Right lung (tissue), 10 donors: ENCODE measurements at places on chromosomes 16 and 17. TPM values are rescaled to one million over a fixed set of nuclear protein-coding genes. Genes with fewer than 3 reads are reported as not detected.

GRCh38 chr16:78742501-78743283 is 643.2 kb downstream of the WWOX start:
- no peak for DNase-seq

GRCh38 chr16:68784226-68784625 is 47.1 kb downstream of the CDH1 start:
- DNase-seq: no peak

- DNase-seq: no peak
Measured at GRCh38 chr16:82972331-82972919, 345.7 kb downstream of the CDH13 start.

- DNase-seq: peak; percentile 6
Measured at GRCh38 chr16:920051-920681, 50.6 kb downstream of the LMF1 start.

GRCh38 chr17:34365340-34365739 is 2.3 kb upstream of the CCL1 start:
- no peak for DNase-seq

GRCh38 chr16:75075688-75076268 is 40.8 kb downstream of the LDHD start:
- no peak for DNase-seq

GRCh38 chr17:15894913-15895658 is 49.8 kb upstream of the ADORA2B start:
- DNase-seq: no peak

DNA sequence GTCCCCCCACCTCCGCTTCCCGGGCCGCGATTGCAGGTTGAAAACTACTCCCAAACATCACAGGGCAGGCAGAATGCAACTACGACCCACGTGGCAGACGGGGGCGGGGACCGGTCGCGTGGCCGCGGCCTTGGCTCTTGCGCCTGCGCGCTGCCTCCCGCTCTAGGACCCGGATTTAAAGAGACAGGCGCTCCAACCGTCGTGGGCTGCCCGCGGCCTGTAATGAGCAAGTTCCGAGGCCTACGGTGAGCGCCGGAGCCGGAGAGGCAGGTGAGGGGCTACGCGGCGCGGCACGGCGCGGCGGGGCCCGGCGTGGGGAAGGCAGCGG is at the start of gene LIG3:
LIG3 (plus strand) TSS at position 160 of the 328 bp plus-strand sequence. CDS start 2,494 bp downstream, outside the sequence.
- DNase-seq: peak; percentile 93

DNA sequence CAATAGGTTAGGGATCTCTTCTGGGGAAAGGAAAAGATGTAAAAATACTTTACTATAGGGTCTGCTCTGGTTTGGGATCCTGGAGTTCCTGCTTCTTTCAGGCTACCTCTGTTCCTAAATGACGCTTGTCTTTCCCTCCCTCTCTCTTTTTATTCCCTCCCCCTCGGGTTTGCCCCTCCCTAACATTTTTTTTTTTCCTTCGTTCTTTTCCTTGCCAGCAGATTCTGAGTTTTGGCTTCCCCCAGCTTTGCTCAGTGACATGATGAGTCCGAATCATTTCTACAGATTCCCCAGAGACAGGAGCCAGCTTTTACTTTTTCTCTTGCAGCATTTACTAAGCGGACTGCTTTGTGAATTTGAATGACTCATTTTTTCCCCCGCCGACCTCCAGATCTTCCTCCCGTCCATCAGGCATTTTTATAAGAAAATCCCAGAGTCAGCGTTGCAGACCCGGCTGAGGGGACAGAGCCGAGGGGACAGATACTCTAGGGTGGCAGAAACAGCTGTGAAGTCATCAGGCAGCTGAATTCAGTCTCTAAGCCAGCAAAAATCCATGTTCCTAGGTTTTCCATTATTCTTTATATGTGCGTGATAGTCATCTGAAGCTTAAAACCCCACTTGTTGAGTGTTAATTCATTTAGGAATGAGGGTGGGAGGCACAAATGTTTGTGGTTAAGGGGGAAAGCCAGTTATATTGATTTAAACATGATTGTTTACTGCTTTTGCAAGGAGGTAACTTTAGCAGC is at the start of gene TMEM100:
TMEM100 (minus strand) TSS at position 123 of the 746 bp plus-strand sequence. CDS start 1,794 bp downstream, outside the sequence.
- no peak for DNase-seq

GRCh38 chr16:24652209-24652712 is 77.2 kb upstream of the TNRC6A start:
- DNase-seq: no peak

- no peak for DNase-seq
Measured at GRCh38 chr16:2308089-2308962, 32.2 kb downstream of the ABCA3 start.

DNA sequence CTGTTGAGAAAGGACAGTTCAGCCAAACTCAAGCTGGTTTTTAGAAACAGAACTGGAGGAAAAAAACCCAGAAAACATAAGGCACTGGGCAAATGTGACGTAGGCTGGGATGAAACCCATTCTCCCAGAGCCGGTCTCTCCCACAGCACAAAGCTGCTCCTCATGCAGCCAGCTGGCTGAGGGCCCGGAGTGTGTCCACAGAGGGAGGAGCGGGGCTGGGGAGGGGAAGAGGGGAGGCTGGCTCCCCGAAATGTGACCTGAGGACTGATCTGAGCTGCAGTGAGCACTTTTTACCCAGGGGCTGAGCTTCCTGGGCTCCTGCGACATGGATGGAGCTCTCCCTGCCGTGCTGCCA is 20.8 kb downstream of the FOXF1 start:
- DNase-seq: peak; percentile 85

GRCh38 chr16:28984619-28985135 is at the start of gene LAT:
LAT (plus strand) TSS chr16:28985052; CDS start chr16:28985418, 366 bp downstream.
- no peak for DNase-seq

GRCh38 chr17:57366177-57366557 is 109.8 kb downstream of the MSI2 start:
- DNase-seq: no peak

GRCh38 chr17:17226451-17227265 is 10.3 kb downstream of the FLCN start:
- DNase-seq: no peak

GRCh38 chr16:6153901-6154300 is 1056.3 kb upstream of the EEF2KMT start:
- DNase-seq: no peak

- DNase-seq: peak; percentile 79
Measured at GRCh38 chr16:79599837-79600637, 500 bp downstream of the MAF start.

DNA sequence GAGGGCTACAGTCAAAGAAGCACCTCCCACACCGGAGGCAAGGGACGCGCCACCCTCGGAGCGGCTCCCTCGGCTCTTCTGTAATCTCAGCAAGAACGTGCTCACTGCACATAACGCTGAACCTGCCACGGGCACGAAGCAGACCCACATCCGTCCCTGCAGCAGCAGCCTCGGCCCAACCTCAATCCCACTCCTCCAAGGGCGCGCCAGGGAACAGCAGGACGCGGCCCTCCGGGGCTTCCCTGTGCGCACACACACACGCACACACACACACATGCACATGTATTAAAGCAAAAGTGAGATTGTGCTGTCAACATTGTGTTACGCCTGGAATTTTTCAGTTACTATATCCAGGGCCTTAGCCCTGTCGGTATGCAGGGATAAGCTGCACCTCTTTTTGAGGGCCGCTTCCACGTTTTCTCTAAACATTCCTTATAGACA is 54.0 kb downstream of the TBC1D16 start:
- no peak for DNase-seq

- no peak for DNase-seq
Measured at GRCh38 chr17:43915559-43915958, 8.2 kb upstream of the MPP2 start.

- DNase-seq: no peak
Measured at GRCh38 chr16:89607453-89607852, 6.0 kb upstream of the DPEP1 start.

DNA sequence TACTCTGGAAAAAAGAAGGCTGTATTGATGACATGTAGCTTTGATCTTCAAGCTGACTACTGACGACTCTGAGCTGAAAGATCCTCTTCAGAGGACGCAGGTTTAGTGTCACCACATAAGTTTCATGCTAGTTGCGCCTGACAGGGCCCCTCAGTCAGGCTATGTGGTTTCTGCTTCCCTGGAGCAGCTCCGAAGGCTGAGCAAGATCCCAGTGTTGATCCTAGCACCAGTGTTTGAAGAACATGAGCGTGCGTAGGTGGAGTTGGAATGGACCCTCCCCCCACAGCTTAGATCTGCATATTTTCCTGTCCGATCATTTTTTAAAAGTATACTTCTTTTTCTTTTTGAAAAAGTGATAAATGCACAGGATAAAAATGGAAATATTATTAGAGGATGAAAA is 17.3 kb downstream of the BANP start:
- no peak for DNase-seq

DNA sequence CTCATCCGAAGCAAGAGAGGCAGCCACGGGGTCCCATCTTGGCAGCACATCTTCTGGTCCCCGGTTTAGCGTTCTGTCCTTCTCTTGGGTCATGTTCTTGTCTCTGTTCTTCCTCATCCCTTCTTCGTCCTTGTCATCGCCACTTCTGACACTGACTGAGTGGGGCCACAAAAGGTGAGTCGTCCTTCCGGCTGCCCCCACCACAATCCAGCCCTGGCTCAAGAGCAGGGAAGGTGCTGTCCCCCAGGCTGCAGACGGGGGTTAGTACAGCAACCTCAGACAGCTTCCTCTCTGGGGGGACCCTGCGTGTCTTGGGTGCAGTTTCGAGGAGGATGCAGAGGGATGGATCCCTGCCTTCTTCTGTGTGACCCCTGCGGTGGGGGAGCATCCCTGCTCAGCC is 21.8 kb downstream of the NAA60 start:
- no peak for DNase-seq

DNA sequence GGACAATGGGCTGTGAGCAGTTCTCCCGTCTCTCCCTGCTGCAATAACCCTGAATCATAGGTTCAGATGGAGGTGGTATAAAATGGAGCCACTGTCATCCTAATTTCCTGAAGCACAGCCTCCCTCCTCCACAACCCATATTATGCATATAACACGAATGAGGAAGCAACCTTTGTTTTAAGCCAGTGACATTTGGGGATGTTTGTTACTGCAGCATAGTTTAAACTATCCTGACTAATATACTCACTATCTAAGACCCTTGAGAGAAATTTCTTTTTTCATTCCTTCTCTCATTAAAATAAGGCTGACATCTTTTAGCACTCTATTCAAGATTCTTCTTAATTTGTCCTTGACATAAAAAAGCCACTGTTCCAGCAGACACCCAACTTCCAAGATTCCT is 413.4 kb downstream of the SOX9 start:
- DNase-seq: no peak

GRCh38 chr16:2500918-2501750 is 12.6 kb upstream of the ATP6V0C start:
- DNase-seq: peak; percentile 90

- no peak for DNase-seq
Measured at GRCh38 chr17:76197911-76198310, 42.4 kb downstream of the RNF157 start.

DNA sequence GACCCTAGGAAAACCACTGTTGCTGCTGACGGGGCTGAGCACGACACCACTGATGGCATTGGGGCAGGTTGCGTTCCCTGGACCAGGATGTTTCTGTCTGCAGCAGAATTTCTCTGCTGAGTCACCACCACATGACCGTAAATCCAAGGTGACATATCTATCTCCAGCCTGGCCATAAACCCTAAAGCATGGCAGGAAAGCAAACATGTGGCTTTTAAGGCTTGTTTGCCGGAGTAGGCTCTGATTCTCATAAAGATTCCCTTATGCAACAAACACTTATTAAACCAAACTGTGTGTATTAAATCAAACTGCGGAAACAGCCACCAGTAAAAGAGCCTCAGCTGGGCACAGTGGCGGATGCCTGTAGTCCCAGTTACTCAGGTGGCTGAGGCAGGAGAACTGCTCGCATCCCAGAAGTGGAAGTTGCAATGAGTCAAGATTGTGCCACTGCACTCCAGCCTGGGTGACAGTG is 17.3 kb downstream of the MPHOSPH6 start:
- no peak for DNase-seq

DNA sequence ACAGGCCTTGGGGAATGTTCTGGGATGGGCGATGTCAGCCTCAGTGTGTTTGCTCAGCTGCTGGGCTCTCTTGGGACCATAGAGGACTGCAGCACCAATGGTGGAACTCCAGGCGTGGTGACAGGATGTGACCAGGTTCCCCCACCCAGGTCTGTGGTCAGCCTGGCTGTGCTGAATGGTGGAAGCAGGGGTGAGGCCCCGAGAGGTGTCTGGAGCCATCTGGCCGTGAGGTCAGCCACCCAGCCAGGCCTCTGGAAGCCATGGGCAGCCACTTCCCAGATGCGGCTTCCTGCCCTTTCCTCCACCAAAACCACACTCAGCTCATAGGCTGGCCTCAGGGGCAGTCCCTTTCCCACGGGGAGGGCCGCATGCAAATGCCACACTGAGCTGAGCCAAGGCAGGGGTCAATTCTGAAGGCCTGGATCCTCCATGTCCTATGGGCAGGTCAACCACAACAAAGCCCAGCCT is 7.8 kb upstream of the MAPK7 start:
- DNase-seq: no peak

DNA sequence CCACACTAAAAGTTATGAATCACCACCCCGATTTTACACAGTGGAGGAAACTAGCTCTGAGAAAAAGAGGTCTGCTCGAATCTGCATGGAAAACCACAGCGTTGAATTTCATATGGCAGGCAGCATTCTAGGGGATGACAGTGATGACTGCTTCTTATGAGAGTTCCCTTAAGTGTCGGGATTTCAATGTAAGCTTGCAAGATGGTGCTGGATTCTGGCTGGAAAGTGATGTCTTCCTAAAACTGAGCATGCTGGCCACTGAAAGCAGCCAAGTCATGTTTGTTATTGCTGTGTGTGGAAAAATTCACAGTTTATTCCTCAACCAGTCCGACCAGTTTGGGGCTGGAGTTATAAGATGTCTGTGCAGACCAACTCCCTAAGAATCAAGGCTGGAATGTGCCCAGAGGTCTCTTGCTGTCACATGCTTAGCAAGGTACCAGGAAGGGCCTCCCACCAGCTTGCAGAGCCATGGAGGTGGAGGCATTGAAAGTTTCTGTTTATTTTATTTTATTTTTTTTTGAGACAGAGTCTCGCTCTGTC is 37.2 kb upstream of the GAN start:
- peak; percentile 19 for DNase-seq

- DNase-seq: no peak
Measured at GRCh38 chr16:85129876-85130704, 17.8 kb upstream of the CIBAR2 start.

- DNase-seq: no peak
Measured at GRCh38 chr17:80080081-80080480, 21.3 kb upstream of the GAA start.

GRCh38 chr17:44848961-44849489 is 1.3 kb downstream of the HIGD1B start:
- no peak for DNase-seq

RGS9 gene
- polyA plus RNA-seq: 14.3 TPM

RANBP10 gene
- polyA plus RNA-seq: 48.2 TPM

TBC1D3 gene
- polyA plus RNA-seq: not detected

IGF2BP1 gene
- polyA plus RNA-seq: 27.9 TPM

ATP1B2 gene
- polyA plus RNA-seq: 25.3 TPM

KRTAP2-2 gene
- polyA plus RNA-seq: not detected

MT4 gene
- polyA plus RNA-seq: not detected

OR4D1 gene
- 0.04 TPM for polyA plus RNA-seq

TMEM204 gene
- polyA plus RNA-seq: 21.0 TPM

PPP1R1B gene
- 60.5 TPM for polyA plus RNA-seq

ABCA8 gene
- 142 TPM for polyA plus RNA-seq

CDC42EP4 gene
- 67.0 TPM for polyA plus RNA-seq

KRTAP9-8 gene
- polyA plus RNA-seq: not detected

TNFRSF13B gene
- polyA plus RNA-seq: not detected
